ENCODE measurements at places on chromosomes 4 and X. TPM values are rescaled to one million over a fixed set of nuclear protein-coding genes. Genes with fewer than 3 reads are reported as not detected.

DNA sequence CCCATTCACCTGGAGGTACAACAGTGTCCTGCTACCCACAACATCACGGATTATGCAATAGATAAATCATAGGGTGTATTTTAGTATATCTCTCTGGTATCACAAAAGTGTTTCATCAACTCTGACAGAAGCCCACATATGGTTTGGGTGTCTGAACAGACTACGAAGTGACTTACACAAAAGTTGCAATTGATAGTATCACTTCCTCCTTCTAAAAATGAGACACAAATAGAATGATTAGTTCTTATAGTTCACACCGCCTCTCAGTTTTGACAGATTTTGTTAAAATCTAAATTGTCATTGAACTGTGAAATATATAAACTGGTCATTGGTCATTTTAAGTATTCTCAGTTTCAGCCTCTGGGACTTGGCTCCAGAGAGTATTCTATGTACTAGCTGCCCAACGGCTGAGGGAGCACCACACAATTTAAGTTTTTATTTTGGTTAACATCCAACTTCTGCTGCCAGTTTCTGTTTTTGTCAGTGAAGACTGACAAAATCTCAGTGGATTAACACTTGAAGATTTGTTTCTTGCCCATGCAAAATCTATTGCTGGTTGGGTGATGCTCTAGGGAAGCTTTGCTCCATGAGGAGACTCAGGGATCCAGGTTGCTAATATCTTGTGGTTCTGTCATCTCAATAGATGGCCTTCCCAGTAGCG, 113.8 kb upstream of the PUDP start:
- no peak for DNase-seq

- no peak for DNase-seq
These were observed 932.5 kb downstream of the SH3BGRL start for GRCh38 chrX:82134378-82134777.

DNA sequence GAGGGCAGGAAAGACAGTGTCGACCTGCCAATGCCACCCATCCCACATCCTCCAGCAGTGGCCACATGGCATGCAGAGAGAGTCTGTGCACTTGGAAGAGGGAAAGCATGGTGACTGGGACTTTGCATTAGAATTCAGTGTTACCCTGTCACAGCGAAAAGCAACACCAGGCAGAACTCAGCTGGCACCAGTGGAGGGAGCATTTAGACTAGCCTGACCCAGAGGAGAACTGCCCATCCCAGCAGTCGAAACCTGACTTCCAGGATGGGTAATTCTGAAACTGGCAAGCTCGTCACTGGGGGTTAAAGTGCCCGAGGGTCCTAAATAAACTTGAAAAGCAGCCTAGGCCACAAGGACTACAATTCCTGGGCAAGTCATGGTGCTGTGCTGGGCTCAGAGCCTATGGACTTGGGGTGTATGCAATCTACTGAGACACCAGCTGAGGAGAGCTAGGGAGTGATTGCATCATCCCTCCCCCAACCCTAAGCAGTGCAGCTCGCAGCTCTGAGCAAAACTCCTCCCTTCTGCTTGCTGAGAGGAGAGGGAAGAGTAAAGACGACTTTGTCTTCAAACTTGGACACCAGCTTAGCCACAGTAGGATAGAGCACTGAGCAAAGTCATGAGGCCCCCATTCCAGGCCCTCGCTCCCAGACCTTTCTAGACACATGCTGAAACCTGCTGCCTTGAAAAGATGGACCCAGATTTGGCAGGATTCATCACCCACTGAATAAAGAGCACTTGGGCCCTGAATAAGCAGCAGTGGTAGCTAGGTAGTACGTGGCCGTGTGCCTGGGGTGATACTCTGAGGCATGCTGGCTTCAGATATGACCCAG, 68.8 kb downstream of the DDX60L start:
- DNase-seq, result no peak

DNA sequence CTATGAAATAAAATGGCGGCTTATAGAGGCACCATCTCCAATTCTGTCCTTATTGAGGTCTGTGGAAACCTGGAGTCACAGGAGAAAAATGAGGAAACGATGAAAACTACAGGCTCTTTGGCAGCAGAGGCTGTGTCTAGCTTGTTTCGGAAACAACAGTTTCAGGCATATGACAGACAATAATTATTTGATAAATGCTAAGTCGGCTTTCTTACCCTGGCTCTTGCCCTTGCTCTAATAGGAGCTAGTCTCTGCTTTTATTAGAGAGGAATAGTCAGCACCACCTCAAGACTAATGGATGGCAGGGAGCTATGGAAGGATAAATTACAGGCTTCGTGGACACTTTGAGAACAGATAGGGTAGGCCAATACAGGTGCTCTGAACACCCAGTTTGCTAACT, 24.3 kb downstream of the HADH start:
- DNase-seq, result no peak

GRCh38 chr4:145231906-145232700, 51.7 kb upstream of the OTUD4 start:
- no peak for DNase-seq

DNA sequence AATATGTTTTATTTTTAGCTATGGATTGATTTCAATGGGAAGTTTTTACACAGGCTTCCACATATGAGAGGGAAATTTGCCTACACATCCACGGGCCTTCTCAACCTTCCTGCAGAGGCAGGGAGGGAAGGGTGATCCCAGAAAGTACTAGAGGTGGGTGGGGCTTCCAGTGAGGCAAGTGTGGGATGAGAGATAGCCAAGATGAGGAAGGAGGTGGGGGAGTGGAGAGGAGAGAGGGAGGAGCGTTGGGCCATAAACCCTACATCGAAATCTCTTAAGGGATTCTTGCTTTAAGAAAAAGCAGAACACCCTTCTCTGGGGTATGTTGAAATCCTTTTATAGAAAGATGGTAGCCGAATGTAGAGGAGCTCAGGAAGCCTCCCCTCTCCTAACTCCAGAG, 19.0 kb downstream of the NKX6-1 start:
- DNase-seq, result no peak

- DNase-seq, result no peak
These were observed 17.3 kb upstream of the UVSSA start for GRCh38 chr4:1329408-1330371.

DNA sequence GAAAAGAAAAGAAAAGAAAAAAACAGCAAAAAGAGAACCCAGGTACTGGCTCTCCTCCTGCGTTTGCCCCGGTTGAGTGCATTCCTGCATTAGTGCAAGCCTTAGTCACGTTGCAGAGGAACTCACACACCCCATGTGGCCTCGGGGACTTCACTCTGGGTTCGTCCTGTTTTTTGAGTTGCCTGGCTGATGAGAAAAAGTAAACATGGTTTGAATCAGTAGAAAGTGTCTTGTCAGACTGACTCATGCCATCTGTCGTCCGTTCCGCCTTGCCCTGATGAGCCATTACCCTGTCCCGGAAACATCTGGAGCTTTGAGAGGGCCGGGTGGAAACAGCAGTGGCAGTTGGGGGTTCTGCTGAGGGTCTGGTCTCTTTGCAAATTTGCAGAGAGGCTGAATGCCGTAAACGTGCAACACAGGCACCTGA, 16.3 kb downstream of the CD99 start:
- peak; percentile 97 for DNase-seq

DNA sequence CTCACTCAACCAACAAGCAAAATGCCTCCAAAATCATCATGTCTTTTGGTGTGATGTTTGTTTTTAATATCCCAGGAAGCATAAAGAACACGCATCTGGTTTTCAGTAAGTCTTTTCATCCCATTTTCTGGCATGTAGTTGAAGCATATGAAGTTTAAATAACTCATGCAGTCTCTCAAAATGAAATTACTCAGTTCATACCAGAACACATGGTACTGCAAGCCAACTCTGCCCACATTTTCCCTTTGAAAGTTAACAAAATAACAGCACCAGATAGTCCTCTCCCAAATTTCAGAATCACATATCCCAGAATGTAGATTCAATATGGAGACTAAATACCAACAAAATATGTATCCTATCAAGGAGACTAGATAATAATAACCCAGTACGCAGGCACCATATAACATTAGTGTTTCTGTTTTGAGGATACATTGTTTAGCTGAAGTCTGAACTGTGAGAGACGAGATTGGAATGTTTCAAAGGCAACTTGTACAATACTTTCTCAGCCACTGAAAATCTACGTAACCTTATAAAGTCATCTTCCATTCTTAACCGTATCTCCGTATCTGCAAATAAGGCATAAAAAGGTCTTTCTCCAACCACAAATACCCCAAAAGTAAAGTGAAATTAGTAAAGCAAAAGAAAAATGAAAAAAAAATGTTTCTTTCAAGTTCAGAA, 23.1 kb downstream of the CORIN start:
- DNase-seq, result no peak

- DNase-seq, result no peak
These were observed at the start of gene DUSP21 for GRCh38 chrX:44843753-44844152. Gene DUSP21, plus strand, starts transcription at chrX:44844021. Its CDS starts 112 bp downstream, at chrX:44844133.

GRCh38 chr4:182854466-182854865, 62.7 kb downstream of the DCTD start:
- DNase-seq, result no peak

GRCh38 chr4:53587135-53587534, 4.2 kb downstream of the LNX1 start:
- DNase-seq, result no peak

DNA sequence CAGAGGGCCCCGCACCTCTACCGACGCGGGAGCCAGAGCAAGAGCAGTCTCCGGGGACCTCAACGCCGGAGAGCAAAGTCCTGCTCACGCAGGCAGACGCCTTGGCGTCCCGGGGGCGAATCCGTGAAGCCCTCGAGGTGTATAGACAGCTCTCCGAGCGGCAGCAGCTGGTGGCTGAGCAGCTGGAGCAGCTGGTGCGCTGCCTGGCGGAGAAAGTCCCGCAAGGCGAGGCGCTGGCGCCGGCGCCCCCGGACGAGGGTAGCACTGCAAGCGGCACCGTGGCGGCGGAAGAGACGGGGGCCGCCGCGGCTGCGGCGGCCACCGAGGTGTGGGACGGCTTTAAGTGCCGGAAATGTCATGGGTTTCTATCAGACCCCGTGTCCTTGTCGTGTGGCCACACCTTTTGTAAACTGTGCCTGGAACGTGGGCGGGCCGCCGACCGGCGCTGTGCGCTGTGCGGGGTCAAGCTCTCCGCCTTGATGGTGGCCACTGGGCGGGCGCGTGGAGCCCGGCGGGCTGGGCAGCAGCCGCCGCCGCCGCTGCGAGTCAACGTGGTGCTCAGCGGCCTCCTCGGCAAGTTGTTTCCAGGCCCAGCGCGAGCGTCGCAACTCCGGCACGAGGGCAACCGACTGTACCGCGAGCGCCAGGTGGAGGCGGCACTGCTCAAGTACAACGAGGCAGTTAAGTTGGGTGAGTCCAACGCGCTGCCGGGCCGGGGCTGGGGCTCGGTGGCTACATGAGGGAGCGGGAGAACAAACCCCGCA, 672 bp downstream of the LONRF3 start:
- DNase-seq, result peak; percentile 66

DNA sequence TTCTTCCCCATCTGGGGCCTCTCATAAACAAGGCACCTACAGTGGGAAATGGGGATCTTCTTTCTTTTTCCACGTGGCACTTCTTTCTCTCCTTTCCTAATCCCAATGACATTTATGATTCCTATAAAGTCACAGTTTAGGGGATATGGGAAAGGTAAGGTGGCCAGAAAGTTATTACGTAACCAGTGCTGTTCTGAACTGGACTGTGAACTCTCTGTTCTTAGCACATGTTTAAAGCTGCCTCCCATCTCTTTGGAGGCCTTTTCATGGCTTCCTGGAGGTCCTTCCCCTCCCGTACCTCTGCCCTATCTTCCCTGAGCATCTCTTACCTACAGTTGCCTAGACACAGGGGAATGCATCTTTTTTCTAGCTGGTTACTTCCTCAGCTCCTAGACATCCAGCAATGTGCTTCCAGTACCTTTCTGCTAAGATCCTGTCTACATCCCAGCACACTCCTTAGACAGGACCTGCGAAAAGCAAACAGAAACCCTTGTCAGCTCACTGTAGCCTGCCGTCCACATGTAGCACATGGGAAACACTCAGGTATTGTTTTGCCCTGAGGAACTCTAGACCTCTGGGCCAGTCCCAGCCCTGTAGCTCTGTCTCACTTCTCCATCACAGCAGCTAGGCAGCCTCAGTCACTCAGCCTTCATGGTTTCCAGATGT, 195.4 kb downstream of the NWD2 start:
- DNase-seq, result no peak

DNA sequence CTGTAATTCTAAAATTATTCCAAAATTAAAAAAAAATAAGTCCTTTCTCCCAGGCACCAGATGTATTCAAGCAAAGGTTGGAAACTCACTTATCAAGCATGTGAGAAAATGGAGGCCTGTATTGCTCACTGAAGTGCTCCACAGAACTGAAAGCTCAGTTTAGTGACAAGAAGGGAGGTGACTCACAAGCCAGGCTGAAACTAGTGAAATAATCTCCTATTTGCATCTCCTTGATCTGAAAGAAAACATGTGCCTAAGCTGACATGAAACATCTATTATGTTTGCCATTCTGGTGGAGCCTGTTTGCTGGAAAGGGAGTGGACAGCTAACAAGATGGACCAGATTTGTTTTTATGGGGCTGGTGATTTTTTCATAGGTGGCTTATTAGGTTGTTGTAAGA, 54.0 kb upstream of the AMELX start:
- DNase-seq, result no peak

GRCh38 chrX:134782796-134783195, 124.5 kb upstream of the PLAC1 start:
- no peak for DNase-seq

DNA sequence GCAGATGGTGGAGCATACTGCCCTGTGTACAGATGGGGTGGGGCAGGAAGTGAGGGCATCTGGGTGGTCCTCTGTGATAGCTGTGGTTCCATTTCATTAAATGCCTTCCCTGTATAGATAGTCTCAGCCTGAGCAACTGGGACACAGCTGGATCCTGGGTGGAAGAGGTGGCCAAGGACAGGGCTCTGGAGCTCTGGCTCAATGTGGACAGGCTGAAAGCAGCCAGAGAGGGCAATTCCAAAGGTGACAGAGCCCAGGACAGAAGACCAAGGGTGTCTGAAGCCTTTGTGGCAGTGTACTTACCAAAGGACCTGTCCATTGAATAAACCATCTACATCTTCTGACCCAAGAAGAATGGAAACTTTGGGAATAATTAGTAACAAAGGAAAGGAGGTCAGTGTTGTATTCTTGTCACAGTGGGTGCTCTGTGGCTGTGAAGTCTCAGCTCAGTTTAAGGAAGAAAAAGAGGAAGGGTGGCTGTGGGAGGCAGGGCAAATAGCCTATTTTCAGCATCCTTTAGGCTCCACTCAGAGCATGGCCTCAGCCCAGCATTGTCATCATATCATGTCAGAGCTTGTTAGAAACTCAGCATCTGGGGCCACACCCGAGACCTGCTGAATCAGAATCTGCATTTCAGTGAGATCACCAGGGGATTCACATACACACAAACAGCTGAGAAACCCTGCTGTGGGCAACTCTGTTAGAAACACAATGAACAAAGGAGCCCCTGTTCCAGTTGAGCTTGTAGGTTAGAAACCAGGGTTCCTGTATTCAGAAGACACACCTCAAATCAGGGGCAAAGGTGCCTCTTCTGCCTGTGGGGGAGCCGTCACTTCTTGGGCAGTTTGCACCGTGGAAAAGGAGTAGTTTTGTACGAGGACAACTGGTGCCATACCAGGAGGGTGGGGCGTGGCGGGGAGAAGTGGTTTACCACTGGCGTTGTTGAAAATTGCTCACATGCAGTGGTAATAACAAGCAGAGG, 168.6 kb downstream of the PTTG2 start:
- no peak for DNase-seq

Gene CXCL6
- polyA plus RNA-seq, result 0.16 TPM

Gene USP17L5
- polyA plus RNA-seq, result not detected

Gene HPGDS
- polyA plus RNA-seq, result not detected

Gene WAS
- polyA plus RNA-seq, result 0.44 TPM

Gene ANKRD37
- 3.5 TPM for polyA plus RNA-seq

Gene TECRL
- not detected for polyA plus RNA-seq

Gene GAGE12E
- polyA plus RNA-seq, result not detected

Gene SSX3
- polyA plus RNA-seq, result not detected

Gene PRRG3
- polyA plus RNA-seq, result not detected

Gene SATL1
- 0.03 TPM for polyA plus RNA-seq

Gene PAPSS1
- 49.0 TPM for polyA plus RNA-seq

Gene TMEM31
- not detected for polyA plus RNA-seq
